ENCODE measurements at places on chromosomes 5 and 9.
A peak's percentile ranks its signal among the peaks of the same experiment; 100 is the strongest.

GRCh38 chr5:93874491-93874890 lies 133.1 kb upstream of the POU5F2 start:
- no peak for DNase-seq

DNA sequence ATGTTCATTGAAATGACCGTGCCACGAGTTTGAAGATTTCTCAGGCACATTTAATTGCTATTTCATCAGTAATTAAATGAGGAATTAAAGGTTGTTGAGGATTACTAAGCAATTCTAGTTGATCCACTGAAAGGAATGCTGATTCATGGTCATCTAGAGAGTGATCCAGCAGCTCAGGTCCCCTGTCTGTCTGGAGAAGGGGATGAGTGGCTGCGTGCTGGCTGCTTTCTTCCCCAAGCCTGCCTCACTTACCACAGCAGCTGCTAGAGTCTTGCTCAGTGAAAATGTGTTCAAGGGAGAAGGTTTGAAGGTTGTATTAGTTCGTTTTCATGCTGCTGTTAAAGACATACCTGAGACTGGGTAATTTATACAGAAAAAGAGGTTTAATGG lies 7.8 kb upstream of the TGFBI start:
- DNase-seq, result no peak

DNA sequence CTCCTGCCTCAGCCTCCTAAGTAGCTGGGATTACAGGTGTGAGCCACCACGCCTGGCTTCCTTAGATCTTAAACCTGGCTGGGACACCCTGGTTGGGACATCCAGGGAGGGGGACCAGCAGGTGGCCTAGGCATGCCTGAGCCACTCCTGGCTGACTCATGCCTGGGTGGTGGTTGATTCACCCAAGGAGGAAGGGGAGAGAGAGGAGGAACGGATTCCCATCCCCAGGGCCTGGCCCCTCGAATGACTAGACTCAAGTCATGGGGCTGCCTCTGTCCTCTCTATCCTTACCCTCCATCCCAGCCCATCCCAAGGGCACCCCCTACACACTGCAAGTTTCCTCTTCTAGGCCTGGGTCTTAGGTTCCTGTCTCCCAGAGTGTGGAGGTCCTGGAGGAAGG lies 12.7 kb downstream of the EEIG1 start:
- no peak for DNase-seq

- DNase-seq, result no peak
Measured at GRCh38 chr9:103661663-103662062, 432.4 kb upstream of the SMC2 start.

DNA sequence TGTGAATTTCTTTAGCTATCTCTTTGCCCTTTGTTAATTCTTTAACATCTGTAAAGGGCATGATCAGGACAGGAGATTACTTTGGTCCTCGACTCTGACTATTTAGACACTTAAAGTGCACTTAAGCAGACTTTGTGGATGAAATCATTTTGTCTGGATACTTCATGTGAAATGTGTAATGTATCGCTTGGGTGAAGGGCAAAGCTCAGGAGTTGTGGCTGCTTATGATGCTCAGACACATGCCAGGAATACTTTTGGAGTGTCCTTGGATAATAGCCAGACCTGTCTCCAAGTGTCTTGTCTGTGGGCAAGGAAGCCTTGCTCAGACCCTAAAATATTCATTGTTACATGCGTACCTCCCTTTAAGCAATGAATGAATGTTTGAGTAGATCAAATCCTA lies 87.8 kb downstream of the RAI14 start:
- DNase-seq, result no peak

- DNase-seq, result peak; percentile 16
Measured at GRCh38 chr9:110049699-110050450, 158.1 kb downstream of the C9orf152 start.

GRCh38 chr9:76369583-76369982 lies 24.6 kb downstream of the RFK start:
- DNase-seq, result no peak
